ENCODE measurements at places on chromosomes 2 and 18. TPM values are rescaled to one million over a fixed set of nuclear protein-coding genes. Genes with fewer than 3 reads are reported as not detected.

SPP2 gene
- not detected for total RNA-seq

RANBP2 gene
- total RNA-seq: 75.5 TPM

SLC23A3 gene
- total RNA-seq: 2.3 TPM

ATP6V1B1 gene
- total RNA-seq: not detected

NGEF gene
- 4.2 TPM for total RNA-seq

SOX11 gene
- not detected for total RNA-seq

SGPP2 gene
- 20.8 TPM for total RNA-seq

GCKR gene
- total RNA-seq: not detected

MTLN gene
- total RNA-seq: 75.9 TPM

PDK1 gene
- total RNA-seq: 24.7 TPM

- DNase-seq: no peak
- H3K36me3 ChIP-seq: no peaks in the 10 kb centered on the region
- H3K4me1 ChIP-seq: no peaks in the 10 kb centered on the region
- no peaks in the 10 kb centered on the region for H3K27me3 ChIP-seq
- no peak overlapping the region for H3K4me3 ChIP-seq
Observed at GRCh38 chr2:2663401-2664036, 332.4 kb upstream of the MYT1L start.

DNA sequence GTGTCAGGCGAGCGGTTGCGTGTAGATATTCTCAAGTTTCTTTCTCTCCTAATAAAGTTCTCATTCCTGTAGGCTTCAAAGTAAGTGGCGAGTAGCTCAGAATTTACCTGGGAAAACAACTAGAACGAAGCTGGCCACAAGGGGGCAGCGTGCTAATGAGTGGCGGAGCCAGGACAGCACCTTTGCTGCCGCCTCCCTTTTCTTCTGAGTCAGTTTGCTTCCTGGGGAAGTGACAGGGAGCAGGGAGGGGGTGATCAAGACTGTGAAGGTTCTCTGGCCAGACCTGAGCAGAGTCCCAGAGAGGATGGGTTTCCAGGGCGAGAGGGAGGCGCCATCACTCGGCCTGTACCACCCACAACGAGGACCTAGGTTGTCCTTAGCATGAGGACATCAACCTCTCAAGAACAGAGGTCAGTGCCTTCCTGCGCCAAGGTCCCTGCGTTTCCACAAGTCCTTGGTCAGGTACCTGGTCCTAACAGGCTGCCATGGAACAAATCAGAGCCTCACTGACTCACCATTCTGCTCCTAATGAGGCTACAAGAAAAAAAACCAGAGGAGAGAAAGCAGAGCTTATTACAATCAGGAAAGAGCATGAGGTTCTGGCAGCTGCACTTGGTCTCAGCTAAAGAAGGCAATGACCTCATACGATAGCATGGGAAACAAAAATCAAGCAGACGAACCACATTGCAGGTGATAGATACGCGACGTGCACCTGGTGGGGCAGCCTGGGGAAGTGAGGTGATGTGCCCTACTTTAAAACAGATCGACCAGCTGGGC lies 98.7 kb downstream of the PLB1 start:
- H3K36me3 ChIP-seq: no peaks in the 10 kb centered on the region
- no peaks in the 10 kb centered on the region for H3K27me3 ChIP-seq
- H3K4me3 ChIP-seq: peak overlapping the region; percentile 23
- peak overlapping the region; percentile 55 for H3K27ac ChIP-seq
- peaks cover 15% of the 10 kb centered on the region for H3K4me1 ChIP-seq

DNA sequence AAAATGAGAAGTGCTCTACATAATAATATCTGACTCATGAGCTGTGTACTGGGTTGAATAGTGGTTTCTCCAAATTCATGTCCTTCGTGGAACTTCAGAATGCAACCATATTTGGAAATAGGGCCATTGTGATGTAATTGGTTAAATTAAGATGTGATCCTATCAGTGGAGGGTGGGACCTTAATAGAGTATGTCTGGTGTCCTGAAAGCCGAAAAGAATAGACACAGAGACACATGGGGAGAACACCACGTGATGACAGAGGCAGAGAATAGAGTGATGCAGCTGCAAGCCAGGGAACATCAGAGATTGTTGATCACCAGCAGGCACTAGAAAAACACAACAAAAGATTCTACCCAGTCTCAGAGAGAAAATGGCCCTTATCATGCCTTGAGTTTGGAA lies 310.1 kb downstream of the EXOC6B start:
- no peak overlapping the region for H3K4me3 ChIP-seq
- no peak for DNase-seq
- no peak overlapping the region for H3K27ac ChIP-seq
- no peaks in the 10 kb centered on the region for H3K4me1 ChIP-seq

GRCh38 chr2:191961556-191961955 lies 114.7 kb upstream of the CAVIN2 start:
- H3K4me1 ChIP-seq: no peaks in the 10 kb centered on the region
- no peak overlapping the region for H3K27ac ChIP-seq
- no peak overlapping the region for H3K4me3 ChIP-seq
- peaks cover 3% of the 10 kb centered on the region for H3K27me3 ChIP-seq
- no peak for DNase-seq

DNA sequence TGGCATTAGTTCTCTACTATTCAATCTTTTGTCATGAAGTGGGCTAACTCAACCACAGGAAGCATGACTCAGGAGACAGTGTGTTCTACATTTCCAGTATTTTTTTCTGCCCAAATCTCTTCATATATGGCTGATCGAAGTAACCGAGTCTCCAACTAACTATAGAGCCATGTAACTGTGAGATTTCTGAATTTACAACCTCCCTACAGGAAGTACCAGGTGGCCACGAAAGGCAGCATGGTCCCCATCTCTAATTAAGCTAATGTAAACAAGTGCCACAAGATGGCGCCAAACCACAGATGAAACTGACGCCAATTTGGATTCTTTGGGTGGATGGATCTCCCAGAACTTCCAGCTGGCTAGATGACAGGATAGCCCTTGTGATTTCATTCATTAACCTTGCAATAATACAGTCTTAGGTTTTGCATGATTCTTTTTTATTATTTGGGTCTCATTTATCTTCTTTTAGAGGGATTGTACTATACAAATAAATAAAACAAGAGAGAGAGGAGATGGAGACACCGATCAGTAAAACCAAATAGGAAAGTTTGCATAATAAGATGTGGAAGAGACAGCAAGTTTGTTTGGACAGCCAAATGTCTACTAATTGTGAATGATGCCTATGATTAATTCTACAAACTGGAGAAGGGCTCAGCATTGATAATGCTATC lies 18.3 kb upstream of the ARHGAP15 start:
- peak overlapping the region; percentile 86 for H3K27ac ChIP-seq
- H3K4me1 ChIP-seq: peaks cover 31% of the 10 kb centered on the region
- peak overlapping the region; percentile 56 for H3K4me3 ChIP-seq
- DNase-seq: peak; percentile 70
- peaks cover 2% of the 10 kb centered on the region for H3K36me3 ChIP-seq

- no peak for DNase-seq
- H3K4me1 ChIP-seq: peaks cover 3% of the 10 kb centered on the region
- H3K27me3 ChIP-seq: no peaks in the 10 kb centered on the region
- no peak overlapping the region for H3K4me3 ChIP-seq
- H3K36me3 ChIP-seq: peaks cover 4% of the 10 kb centered on the region
Observed at GRCh38 chr2:147989809-147990403, 30.6 kb downstream of the ORC4 start.

DNA sequence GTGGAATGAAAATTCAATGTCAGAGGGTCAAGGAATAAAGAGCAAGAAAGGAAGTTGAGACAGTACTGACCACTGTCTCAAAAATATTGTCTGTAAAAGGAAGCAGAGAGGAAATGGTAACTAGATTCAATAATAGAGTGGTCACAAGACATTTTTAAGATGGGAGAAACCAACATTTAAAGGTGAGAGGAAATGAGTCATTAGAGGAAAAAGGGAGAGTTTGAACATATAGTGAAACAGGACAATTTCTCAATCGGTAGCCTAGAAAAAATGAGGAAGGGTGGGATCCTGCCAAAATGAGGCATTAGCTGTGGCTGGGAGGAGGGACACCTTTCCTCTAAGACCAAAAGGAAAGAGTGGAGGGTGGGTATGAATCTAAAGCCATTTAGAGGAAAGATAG lies 288.5 kb downstream of the SP3 start:
- no peak overlapping the region for H3K27ac ChIP-seq
- no peaks in the 10 kb centered on the region for H3K4me1 ChIP-seq
- H3K4me3 ChIP-seq: no peak overlapping the region
- DNase-seq: no peak
- no peaks in the 10 kb centered on the region for H3K36me3 ChIP-seq

GRCh38 chr2:7930800-7931635 lies 750.8 kb upstream of the ID2 start:
- DNase-seq: peak; percentile 62
- peaks cover 31% of the 10 kb centered on the region for H3K4me1 ChIP-seq
- H3K36me3 ChIP-seq: peaks cover 9% of the 10 kb centered on the region
- peak overlapping the region; percentile 88 for H3K27ac ChIP-seq
- peaks cover 3% of the 10 kb centered on the region for H3K27me3 ChIP-seq
- peak overlapping the region; percentile 1 for H3K4me3 ChIP-seq

DNA sequence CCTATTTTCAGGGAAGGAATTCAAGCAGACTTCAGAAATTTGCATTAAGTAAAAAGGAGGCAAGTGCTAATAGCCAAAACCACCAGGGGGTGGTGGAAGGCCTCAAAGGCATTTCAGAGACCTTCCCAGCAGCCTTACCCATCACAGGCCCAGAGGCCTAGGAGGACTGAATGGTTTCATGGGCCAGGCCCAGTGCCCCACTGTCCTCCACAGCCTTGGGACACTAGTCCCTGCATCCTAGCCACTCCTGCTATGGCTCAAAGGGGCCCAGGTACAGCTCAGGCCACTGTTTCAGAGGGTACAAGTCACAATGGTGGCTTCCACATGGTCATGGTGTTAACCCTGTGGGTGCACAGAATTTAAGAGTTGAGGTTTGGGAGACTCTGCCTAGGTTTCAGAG lies 58.6 kb upstream of the CHAC2 start:
- H3K27ac ChIP-seq: no peak overlapping the region
- no peak overlapping the region for H3K4me3 ChIP-seq
- peaks cover 57% of the 10 kb centered on the region for H3K36me3 ChIP-seq
- no peak for DNase-seq
- no peaks in the 10 kb centered on the region for H3K27me3 ChIP-seq

DNA sequence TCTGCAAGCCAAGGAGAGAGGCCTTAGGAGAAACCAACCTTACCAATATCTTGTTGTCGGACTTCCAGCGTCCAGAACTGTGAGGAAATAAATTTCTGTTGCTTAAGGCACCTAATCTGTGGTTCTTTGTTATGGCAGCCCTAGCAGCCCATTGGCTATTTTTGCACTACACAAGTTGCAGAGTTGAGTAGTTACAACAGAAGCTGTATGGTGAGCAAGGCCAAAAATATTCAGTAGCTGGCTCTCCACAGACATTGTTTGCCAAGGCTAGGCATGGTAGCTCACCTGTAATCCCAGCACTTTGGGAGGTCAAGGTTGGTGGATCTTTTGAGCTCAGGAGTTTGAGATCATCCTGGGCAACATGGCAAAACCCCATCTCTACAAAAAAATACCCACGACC lies 27.1 kb upstream of the SCYGR1 start:
- peaks cover 52% of the 10 kb centered on the region for H3K4me1 ChIP-seq
- no peaks in the 10 kb centered on the region for H3K27me3 ChIP-seq
- no peak overlapping the region for H3K27ac ChIP-seq

- no peak overlapping the region for H3K4me3 ChIP-seq
- H3K27me3 ChIP-seq: no peaks in the 10 kb centered on the region
- peaks cover 5% of the 10 kb centered on the region for H3K4me1 ChIP-seq
- H3K36me3 ChIP-seq: no peaks in the 10 kb centered on the region
Observed at GRCh38 chr18:24319757-24320156, 77.9 kb downstream of the OSBPL1A start.

DNA sequence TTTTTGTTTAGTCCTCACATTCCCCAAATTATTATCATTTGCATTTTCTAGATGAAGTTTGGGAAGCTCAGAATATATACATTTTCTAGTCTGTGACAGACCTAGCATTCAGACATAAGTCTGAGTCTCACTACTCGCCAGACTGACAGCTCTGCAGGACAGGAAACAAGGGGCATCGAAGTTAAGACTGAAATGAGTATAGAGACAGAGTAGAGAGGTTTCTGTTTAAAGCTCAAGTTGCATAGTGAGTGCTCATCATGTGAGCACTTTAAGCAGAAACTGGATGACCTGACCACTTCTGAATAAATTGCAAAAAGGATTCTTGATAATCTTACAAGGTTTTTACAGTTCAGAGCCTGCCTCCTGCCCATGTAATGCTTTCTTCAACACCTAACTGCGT lies 1.1 kb downstream of the HADHB start:
- peak overlapping the region; percentile 98 for H3K4me3 ChIP-seq
- H3K27ac ChIP-seq: peak overlapping the region; percentile 95
- H3K36me3 ChIP-seq: peaks cover 10% of the 10 kb centered on the region
- no peaks in the 10 kb centered on the region for H3K27me3 ChIP-seq
- H3K4me1 ChIP-seq: peaks cover 42% of the 10 kb centered on the region

DNA sequence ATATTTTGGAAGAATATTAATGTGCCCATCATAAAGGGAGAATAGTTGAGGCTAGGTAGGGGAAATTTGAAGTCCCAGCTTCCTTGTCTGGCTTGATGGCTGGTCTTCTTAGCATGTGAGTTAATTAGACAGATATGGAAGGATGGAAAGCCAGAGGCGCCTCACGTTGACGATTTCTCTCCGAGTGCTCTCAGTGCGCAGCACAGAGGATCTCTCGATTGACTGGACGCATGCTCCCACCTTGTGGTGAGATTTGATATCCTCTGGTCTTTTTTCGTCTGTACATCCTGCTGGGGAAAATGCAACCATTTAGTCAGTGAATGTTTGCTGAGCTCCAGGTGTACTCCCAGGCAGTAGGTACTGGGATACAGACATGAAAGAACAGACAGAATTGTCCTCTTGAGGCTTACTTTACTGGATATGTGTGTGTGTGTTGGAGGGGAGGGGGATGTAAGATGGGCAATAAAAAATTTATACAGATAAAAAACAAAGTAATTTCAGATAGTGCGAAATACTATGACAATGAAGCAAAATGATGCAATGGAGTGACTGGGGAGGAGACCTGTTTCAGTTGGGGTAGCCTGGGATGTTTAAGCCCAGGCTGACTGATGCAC lies 66.9 kb upstream of the ZNG1B start:
- DNase-seq: peak; percentile 80
- peaks cover 5% of the 10 kb centered on the region for H3K27me3 ChIP-seq
- no peak overlapping the region for H3K4me3 ChIP-seq
- no peaks in the 10 kb centered on the region for H3K36me3 ChIP-seq
- H3K4me1 ChIP-seq: peaks cover 4% of the 10 kb centered on the region
